ENCODE measurements at places on chromosomes 3 and 15. TPM values are rescaled to one million over a fixed set of nuclear protein-coding genes. Genes with fewer than 3 reads are reported as not detected.
A peak's percentile ranks its signal among the peaks of the same experiment; 100 is the strongest.

GRCh38 chr3:15331606-15332404, 581 bp downstream of the SH3BP5 start:
- no peak for DNase-seq

DNA sequence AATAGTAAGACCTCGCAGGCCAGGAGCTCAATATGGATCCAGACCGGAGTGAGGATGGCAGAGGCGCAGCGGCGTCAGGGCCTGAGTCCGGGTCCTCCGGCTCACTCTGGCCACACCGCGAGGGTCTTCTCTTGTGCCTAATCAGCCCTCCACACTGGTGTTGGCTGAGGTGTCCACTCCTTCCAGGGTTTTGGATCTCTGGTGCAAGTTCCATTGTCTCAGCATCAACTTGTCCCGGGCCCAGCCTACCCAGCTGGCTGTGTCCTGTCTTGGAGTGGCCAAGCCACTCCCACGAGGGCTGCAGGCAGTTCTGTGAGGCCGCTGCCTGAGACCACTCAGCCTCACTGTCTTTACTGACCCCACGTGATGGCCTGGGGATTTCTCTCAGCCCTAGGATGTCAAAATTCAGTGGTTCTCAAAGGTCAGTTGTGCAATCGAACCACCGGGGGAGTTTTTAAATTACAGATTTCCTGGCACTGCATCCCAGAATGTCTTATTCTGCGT, 12.6 kb upstream of the GOLGA6L7 start:
- DNase-seq, result no peak

The FETUB gene
- total RNA-seq, result not detected

The P3H2 gene
- 1.3 TPM for total RNA-seq

- DNase-seq, result no peak
These were observed 17.1 kb downstream of the LDHAL6B start for GRCh38 chr15:59223736-59224135.

GRCh38 chr3:72082186-72082715, 297.3 kb upstream of the PROK2 start:
- DNase-seq, result peak; percentile 3

DNA sequence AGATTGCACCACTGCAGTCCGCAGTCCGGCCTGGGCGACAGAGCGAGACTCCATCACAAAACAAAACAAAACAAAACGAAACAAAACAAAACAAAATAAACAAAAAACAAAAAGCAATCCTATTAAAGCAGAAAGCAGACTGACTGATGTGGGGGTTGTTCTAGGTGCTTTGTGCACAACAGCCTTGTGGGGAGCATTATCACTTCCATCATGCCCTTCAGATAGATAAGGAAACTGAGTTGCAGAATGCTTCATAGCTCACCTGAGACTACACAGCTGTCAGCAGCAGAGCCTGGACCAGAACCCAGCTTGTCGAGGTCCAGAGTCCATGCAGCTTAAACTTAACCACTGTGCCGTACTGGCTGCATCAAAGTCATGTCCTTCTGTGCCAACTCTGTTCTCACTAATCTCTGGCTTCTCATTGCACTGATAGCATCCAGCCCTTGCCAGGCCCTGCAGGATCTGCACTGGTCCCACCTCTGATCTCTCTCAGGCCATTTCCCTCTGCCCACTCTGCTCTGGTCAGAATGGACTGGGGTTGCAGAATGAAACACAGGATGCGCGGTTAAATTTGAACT, 47.6 kb upstream of the MRPS22 start:
- DNase-seq, result no peak

- DNase-seq, result no peak
These were observed 12.5 kb downstream of the MAP6D1 start for GRCh38 chr3:183812761-183813445.

The DZIP1L gene
- 12.7 TPM for total RNA-seq

The SH3BP5 gene
- total RNA-seq, result 91.2 TPM

- DNase-seq, result no peak
These were observed 69.3 kb upstream of the PRR23C start for GRCh38 chr3:139113993-139114375.

GRCh38 chr3:134904776-134905646, 110.0 kb downstream of the EPHB1 start:
- no peak for DNase-seq

The PSMA4 gene
- total RNA-seq, result 283 TPM

- no peak for DNase-seq
These were observed 30.4 kb upstream of the OR4F6 start for GRCh38 chr15:101772921-101773320.

DNA sequence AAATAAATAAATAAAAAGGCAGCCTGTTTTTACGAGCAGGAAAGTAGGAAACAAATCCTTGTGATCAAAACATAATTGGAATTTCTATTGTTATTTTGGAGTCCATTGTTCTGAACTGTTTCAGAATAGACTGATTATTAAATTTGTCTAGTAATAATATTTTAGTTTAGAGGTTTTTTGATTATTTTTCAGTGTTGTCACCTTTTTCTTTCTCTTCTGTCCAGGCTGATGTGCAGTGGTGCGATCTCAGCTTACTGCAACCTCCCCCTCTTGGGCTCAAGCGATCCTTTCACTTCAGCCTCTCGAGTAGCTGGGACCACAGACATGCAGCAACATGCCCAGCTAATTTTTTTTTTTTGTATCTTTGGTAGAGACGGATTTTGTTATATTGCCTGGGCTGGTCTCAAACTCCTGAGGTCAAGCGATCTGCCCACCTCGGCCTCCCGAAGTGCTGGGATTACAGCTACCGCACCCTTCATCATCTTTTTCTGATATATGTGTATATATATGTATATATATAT, 38.0 kb downstream of the KAT2B start:
- no peak for DNase-seq

DNA sequence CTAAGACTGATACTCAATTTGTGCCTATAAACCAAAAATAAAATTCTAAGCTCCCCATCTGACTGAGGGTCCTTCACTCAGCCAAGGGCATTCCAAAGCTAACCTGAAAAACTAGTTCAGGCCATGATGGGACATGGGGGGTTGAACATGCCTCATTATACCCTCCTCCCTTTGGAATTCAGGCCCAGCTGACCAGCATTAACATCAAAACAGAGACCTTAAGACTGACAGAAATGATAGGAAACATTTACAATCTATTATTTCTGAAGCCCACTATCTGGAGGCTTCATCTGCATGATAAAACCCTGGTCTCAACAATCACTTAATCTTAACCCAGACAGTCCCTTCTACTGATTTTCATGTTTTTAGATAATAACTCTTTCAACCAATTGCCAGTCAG, 140.4 kb downstream of the ANO10 start:
- no peak for DNase-seq

- no peak for DNase-seq
These were observed 249.6 kb upstream of the COL8A1 start for GRCh38 chr3:99388780-99389179.

DNA sequence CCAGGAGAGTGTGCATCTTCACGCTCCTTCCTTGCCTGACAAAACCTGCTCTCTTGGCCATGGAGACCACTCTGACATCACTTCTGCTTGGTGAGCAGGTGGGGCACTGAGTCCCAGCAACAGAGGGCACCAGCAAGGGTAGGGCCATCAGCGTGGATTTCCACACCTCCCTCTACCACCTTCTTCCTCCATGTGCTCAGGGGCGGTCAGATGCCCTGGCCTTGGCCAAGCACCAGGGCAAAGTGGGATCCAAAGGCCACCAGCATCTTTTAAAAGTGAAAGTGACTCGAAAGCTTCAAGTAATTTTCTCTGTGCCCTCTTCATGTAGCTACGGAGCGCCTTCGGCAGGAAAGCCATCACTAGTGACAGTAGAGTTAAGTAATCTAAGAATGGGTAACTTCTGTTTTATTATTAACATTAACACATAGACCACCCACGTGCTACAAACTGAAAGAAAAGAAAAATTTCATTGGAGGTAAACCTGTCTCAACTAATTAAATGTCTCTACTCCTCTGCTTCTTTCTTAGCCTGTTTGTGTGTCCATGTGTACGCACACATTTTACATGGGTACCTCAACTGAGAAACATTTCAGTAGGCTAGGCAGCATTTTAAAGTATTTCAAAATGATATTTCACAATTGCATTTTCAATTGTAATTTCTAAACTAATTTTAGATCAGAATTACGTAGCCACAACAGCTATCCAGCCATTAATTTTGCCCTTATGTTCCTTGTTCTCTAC, 57.9 kb downstream of the CHSY1 start:
- DNase-seq, result no peak

DNA sequence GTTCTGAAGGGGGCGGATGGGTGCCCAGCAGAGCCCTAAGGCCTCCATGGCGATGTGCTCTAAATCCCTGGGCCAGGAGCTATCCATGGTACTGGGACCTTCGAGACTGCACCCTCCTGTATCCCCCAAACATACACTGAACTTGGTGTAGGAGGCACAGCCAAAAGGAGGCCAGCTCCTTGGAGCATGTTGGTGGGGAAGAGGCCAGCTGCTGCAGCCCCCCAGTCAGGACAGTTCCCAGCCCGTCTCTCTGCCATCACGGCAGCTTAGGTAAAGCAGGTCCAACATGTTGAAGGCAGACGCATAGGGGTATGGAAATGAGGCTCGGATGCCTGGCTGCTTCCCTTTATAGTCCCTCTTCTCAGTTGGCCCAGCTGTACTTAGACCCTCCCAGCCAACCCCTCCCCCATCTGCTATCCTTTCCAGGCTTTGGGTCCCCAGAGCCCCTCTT, 1.8 kb downstream of the CAMKV start:
- DNase-seq, result no peak

DNA sequence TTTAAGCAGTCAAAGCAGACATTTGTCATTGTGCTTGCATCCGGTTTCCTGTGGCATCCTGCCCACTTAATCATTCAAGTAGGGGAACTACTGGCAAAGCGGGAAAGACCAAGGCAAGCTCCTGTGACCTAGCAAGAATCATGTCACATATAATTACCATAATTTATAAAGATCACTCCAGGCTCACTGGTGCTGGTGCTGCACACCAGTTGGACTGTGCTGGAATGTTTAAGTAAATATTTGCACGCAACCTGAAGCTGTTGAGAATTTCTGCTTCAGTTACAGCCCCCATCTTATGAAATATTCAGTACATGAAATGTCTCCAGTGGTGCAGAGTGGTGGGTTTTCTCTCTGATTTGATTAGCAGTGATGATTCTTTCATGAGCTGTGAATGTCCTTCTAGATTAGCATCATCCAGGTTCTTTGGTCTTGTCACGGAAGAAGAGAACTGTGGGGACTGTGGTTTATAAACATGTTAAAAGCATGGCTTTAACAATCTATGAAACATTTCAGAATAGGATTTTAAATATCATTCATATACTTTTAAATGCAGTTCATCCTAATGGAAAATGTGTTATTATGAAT, 621.3 kb upstream of the EPHA6 start:
- DNase-seq, result no peak

DNA sequence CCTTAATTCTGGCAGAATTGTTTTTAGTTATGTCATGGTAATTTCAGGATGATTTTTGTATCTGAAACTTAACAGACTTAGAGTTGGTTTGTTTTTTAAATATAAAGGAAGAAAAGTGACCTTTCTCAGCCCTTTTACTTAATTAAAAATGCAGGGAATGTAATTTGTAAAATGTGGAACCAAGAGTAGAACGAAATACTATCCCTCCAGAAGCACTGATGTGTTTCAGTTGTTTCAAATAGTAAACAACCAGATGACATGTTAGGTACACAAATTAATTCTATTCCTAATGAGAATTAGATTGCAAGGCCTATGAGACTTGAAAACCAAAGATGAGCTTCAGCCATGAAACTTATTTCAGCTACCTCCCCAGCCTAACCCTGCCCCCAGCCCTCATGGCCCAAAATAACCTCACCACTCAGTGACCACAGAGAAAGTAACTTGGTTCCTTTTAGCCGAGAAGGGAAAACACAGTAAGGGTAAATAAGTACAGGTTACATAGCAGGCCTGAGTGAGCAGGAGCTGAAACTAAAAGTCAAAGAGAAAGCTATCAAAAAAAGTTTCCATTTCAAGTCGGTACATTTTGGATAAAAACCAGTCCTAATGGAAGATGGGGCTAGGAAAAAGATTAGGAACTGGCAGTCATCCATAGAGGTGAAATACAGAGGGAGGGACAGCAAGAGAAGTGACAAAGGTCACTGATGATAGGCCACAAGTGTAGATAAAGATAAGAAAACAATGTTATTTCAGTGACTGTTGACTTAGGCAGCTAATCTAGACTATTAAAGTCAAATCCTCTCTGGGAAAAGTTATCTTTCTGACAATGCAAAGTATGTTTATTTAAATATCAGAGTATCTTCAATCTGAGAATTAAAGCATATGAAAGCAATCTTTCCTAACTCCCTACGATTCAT, 23.2 kb downstream of the SENP8 start:
- DNase-seq, result no peak

The FGD5 gene
- 84.3 TPM for total RNA-seq

- DNase-seq, result no peak
These were observed 441.3 kb downstream of the MAGI1 start for GRCh38 chr3:65597226-65597951.

- no peak for DNase-seq
These were observed 239.4 kb upstream of the LRRN1 start for GRCh38 chr3:3559786-3560185.

- no peak for DNase-seq
These were observed 49.7 kb downstream of the SEMA5B start for GRCh38 chr3:122977746-122978466.

DNA sequence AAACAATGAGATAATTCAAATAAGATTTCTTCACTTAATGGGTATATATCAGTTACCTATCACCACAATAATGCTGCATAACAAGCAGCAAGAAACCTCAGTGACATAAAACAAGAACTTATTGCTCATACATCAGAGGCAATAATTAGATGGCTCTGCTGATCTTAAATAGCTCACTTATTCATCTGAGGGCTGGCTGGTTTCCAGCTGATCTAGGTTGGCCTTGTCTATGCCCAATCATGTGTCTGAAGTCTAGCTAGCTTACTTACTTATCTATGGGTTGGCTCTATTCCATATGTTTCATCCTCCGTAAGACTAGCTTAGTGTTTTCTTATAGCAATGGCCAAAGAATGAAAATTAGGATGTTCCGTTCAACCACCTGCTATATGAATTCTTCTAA, 109.4 kb upstream of the AGTR1 start:
- no peak for DNase-seq

- no peak for DNase-seq
These were observed 52.5 kb downstream of the CPN2 start for GRCh38 chr3:194298331-194299227.

The GP5 gene
- total RNA-seq, result 0.07 TPM

DNA sequence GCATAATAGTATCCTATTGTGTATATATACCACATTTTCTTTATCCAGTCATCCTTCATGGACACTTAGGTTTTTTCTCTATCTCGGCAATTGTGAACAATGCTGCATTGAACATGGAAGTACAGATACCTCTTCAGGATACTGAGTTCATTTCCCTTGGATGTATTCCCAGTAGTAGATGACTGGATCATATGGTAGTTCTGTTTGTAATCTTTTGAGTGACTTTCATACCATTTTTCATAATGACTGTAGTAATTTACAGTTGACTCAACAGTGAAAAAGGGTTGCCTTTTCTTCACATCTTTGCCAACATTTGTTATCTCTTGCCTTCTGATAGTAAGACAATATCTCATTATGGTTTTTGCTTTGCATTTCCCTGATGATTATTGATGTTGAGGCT, 21.8 kb downstream of the MYH15 start:
- DNase-seq, result peak; percentile 77

DNA sequence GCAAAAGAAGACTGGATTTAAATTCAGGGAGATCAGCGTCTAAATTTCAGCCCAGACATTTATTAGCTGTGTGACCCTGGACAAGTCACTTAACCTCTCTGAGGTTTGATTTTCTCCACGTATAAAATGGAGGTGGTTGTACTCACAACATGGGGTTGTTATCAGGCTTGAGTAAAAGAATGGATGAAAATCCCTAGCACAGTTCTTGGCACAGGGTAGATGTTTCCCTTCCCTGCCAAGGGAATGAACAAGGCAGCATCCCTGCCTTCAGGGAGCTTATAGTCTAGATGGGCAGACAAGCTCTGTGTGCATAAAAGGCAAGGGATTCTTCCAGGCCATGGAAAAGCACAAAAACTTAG, 50.2 kb upstream of the MRPS22 start:
- DNase-seq, result no peak

All from pulmonary artery endothelial cell (primary cell).